RWPE2 (cell line): ENCODE measurements at places on chromosomes 7 and 10.

GRCh38 chr7:7228967-7229366 lies 46.6 kb downstream of the C1GALT1 start:
- no peaks in the 10 kb centered on the region for H3K36me3 ChIP-seq
- H3K27me3 ChIP-seq, result no peaks in the 10 kb centered on the region
- no peak overlapping the region for H3K4me3 ChIP-seq

GRCh38 chr7:132138817-132139216 lies 437.5 kb downstream of the PLXNA4 start:
- H3K4me3 ChIP-seq, result no peak overlapping the region
- no peak overlapping the region for H3K27ac ChIP-seq
- H3K36me3 ChIP-seq, result no peaks in the 10 kb centered on the region

DNA sequence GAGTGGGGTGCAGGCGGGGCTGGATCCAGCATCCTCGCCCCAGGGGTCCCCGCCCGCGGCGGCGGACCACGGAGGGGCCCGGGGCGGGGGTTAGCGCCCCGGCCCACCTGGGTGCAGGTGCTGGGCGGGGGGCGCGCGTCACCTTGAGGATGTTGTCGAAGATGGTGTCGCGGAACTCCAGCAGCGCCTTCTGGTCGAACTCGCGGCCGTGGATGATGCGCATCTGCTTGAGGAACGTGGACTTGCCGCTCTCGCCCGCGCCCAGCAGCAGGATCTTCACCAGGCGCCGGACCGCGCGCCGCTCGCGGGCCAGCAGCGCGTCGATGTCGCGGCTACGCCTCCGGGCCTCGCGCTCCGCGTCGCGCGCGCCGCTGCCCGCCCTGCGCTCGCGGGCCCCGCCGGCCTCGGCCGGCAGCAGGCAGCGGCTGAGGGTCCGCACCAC lies 376 bp downstream of the GNA12 start:
- H3K4me3 ChIP-seq, result peak overlapping the region; percentile 77
- no peaks in the 10 kb centered on the region for H3K27me3 ChIP-seq
- no peak for DNase-seq
- H3K27ac ChIP-seq, result peak overlapping the region; percentile 37
- H3K36me3 ChIP-seq, result peaks cover 19% of the 10 kb centered on the region
- H3K4me1 ChIP-seq, result peaks cover 10% of the 10 kb centered on the region

DNA sequence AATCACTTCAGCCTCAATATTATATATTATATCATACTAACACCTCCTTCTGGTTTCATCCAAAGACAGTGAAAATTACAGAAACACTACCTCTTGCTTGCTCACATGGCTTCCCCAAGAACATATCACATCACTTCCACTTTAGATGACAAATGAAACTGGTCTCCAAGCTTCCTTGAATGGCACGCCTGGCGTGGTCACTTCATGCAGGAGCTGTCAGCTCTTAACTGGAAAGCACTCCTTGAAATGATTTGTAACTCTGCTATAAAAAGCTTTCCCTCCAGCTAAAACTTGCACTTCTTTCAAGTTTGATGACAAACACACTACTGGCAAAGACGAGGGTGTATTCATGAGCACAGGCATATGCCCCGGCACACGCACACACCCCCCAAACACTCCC lies 84.1 kb upstream of the INHBA start:
- no peaks in the 10 kb centered on the region for H3K27me3 ChIP-seq
- no peak overlapping the region for H3K4me3 ChIP-seq
